ENCODE measurements at places on chromosomes 3 and 15. TPM values are rescaled to one million over a fixed set of nuclear protein-coding genes. Genes with fewer than 3 reads are reported as not detected.
A peak's percentile ranks its signal among the peaks of the same experiment; 100 is the strongest.

DNA sequence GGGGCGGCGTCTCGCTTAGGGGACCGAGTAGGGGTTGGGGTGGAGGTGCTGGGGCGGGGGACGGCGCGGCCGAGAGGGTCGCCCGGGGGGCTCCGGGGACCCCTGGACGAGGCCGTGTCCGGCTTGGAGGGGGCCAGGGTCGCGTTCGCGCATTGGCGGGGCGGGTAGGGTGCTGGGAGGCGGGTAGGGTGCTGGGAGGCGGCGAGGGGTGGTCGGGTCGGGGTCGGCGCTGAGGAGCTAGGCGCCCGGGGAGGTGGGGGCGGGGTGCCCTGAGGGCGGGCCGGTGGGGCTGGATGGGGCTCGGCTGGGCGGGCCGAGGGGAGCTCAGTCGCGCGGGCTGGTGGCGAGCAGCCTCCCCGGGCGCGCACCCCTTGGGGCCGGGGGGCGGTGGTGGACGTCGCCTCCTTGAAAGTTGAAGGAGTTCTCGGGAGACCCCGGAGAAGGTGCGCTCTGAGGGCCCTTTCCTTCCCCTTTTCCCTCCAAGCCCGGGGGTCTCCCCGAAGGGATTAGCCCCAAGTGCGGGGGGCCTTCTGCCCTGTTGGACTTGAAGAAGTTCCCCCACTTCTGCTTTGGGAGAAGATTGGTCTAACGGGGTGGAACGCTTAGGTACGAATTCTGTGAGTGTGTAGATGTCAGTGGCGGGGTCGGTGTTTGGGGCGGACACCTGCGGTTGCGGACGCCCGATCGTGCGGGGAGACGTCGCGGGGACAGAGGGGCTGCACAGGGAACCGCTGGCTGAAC is 543 bp downstream of the MEF2A start:
- no peak for DNase-seq

DNA sequence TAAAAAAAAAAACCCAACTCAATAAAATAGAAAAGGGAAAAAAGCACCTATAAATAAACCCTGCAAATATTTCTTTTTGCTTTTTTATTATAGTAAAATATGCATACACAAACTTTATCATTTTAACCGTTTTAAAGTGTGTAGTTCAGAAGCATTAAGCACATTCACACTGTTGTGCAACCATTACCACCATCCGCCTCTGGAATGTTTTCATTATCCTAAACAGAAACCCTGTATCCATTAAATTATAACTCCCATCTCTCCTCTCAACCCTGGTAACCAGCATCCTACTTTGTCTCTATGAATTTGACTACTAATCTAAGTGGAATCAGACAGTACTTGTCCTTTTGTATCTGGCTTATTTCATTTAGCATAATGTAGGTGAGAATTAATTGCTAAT is 15.0 kb downstream of the CDCP1 start:
- no peak for DNase-seq

The HRG gene
- not detected for total RNA-seq

DNA sequence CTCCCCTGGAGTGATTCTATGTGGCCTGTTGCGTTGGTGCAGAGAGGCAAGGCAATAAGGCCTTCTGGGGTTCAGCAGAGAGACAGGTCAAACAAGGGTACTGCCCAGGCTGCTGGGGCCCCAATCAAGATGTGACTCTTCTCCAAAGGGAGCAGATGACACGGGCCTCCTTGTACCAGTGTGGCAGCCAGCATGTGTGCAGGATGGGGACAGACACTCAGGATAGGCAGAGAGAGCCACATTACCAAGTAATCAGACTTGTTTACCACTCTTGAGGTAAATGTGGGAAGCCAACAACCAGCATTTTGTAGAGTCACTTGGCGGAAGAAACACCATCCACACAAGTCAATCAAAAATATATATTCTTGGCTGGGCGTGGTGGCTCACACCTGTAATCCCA is 95.3 kb upstream of the DLG1 start:
- DNase-seq = no peak

DNA sequence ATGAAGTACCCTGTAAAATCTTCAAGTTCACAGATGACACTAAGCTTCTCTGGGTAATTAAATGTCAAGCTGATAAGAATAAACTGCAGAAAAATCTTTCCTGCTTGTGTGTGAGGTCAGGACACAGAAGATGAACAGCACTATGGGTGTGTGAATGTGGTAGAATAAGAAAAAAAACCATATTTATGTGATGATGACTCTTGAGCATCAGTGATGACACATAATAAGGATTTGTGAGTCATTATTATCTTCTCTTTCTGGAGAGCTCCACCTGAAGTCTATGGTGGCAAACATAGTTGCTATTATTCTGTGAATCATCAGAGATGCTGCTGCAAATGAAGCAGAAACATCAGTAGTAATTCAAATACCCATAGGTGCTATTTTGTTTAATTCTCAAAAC is 422.4 kb downstream of the DIPK2A start:
- DNase-seq = no peak

DNA sequence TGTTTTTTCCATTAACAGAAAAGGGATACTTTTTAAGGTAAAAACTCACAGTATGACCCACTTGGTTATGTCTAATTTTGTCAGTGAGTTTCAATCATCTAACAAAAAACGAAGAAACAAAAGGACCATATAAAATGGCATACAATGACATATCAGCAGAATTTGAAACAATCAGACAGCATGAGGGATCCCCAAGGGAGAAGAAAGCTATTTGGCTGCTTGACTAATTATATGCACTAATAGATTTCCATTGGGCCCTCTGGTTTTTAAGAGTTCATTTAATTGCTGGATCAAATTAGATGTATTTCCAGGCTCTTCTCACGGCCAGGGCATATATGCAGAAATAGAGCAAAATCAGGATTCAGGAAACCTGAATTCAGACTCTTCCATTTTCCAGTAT is 376.4 kb upstream of the GBE1 start:
- DNase-seq = no peak

The SUCNR1 gene
- total RNA-seq = 3.8 TPM

GRCh38 chr3:186512570-186513302 is 31.4 kb downstream of the CRYGS start:
- no peak for DNase-seq

The IQCF5 gene
- not detected for total RNA-seq

The CD80 gene
- not detected for total RNA-seq

- DNase-seq = no peak
Observed at GRCh38 chr15:59094077-59094476, 10.9 kb upstream of the CCNB2 start.

DNA sequence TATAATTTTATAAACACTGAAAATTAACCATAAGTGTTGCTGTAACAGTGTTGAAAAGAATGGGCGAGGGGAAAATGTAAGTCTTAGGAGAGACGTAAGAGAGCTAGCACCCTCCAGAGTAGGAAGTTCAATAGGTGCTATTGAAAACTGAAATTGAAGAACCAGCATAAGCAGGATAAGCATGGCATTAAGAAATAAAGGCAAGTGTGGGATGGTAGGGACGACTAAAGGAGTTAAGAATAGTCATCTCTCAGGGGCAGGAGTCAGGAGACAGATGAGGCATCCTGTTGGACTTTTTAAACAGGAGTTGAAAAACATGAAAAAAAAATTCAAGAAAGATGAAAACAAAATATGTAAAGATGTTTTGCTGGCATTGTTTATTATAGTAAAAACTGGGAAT is 43.5 kb downstream of the ABHD2 start:
- DNase-seq = no peak

- no peak for DNase-seq
Observed at GRCh38 chr3:155876503-155876902, 6.1 kb downstream of the GMPS start.

DNA sequence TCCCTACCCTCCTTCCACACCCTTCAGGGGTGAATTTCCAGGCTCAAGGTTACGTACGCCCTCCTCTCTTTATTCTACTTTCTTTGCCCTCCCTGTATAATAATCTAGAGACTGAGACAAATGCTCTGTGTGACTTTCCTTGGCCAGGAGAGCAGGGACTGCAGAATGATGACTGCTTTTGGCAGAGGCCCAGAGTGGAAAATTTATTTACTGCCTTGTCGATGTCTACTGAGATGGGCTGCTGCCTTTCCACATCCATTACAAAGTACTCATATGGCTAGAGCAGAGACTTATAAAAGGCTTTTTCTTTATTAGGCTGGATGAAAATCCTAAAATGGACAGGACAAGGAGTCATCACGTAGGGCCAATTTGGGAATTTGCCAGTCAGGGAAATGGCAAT is 576.2 kb downstream of the TUSC7 start:
- DNase-seq = no peak

DNA sequence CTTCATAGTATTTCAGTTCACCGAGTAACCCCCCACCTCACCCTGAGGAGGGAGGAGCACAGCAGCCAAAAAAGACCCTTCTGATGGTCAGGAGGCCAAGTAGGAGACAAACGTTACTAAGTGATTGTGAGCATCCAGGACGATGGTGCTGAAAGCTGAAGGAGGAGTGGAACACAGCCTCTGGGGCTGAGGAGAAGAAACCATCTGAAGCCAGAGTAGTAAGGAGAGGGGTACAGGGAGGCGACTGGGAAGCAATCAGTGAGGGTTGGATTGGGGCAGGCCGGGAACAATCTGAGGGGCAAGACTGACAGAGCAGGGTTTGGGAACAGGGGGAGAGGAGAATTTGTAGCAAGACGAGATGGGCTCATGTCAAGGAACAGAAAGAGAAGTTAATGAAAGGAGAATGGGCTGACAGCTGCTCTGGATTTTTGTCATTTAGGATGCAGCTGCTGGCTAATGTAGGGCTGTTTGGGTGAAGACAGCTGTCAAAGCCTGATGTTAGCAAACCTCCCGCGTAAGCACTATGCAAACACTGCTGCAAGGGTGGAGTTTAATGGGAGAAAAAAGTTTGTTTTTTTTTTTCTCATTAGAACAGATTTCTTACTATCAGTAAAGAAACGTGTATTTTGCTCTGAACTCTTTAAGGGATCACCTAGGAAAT is 622.2 kb downstream of the EDEM1 start:
- no peak for DNase-seq

GRCh38 chr3:191387441-191388077 is 57.2 kb upstream of the UTS2B start:
- no peak for DNase-seq

DNA sequence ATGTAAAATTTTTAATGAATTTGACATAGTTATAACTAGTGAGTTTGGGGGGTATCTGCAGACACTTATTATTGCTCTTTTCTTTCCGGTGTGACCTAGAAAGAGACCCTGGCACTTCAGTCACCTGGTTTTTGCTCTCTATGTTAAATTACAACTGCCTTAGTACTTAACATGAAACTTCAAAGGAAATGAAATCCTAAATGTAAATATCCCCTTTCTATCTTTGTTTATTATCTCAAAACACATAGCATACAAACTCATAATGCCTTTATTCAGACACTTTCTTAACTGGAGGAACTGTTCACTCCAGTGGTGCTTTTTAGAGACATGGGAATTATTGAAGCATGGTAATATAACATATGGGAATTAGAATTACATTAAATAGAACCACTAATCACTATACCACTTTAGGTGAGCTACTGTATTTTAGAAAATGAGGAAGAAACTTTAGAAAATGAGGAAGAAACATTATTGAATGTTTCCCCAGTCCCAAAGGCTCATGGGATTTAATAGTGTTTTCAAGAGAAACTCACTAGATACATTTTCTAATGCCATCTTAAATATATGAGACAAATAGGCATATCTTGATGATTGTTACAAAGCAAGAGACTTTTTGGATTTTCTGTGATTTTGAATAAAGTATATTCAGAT is 119.5 kb upstream of the MLF1 start:
- no peak for DNase-seq

- DNase-seq = no peak
Observed at GRCh38 chr3:34015204-34016142, 217.0 kb downstream of the PDCD6IP start.

GRCh38 chr3:23713641-23714040 is 92.1 kb upstream of the UBE2E1 start:
- DNase-seq = no peak

- peak; percentile 58 for DNase-seq
Observed at GRCh38 chr15:27172821-27173220, 201.8 kb downstream of the GABRG3 start.

- DNase-seq = no peak
Observed at GRCh38 chr15:51322621-51323296, 15.6 kb downstream of the CYP19A1 start.

DNA sequence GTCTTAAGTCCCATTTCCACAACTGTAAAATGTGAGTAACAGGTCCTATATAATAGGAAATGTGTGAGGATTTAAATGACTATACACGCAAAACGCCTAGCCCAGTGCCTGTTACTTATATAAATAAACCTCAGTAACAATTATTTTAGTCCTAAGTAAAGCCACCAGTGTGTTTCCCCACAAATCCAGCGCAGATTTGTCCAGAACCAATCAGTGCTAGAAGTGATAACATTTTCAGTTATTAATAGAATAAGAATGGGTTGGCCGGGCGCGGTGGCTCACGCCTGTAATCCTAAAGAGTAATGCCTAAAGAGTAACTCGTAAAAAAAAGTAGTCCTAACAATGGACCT is 561 bp downstream of the RPAP1 start:
- DNase-seq = no peak

All from NCI-H460 (cell line).